ENCODE measurements at places on chromosomes 5 and 9. TPM values are rescaled to one million over a fixed set of nuclear protein-coding genes. Genes with fewer than 3 reads are reported as not detected.

- H3K27ac ChIP-seq, result no peak overlapping the region
- no peaks in the 10 kb centered on the region for H3K27me3 ChIP-seq
- DNase-seq, result no peak
- no peak overlapping the region for H3K4me3 ChIP-seq
- H3K4me1 ChIP-seq, result no peaks in the 10 kb centered on the region
These were observed 9.6 kb downstream of the DNLZ start for GRCh38 chr9:136353757-136354488.

DNA sequence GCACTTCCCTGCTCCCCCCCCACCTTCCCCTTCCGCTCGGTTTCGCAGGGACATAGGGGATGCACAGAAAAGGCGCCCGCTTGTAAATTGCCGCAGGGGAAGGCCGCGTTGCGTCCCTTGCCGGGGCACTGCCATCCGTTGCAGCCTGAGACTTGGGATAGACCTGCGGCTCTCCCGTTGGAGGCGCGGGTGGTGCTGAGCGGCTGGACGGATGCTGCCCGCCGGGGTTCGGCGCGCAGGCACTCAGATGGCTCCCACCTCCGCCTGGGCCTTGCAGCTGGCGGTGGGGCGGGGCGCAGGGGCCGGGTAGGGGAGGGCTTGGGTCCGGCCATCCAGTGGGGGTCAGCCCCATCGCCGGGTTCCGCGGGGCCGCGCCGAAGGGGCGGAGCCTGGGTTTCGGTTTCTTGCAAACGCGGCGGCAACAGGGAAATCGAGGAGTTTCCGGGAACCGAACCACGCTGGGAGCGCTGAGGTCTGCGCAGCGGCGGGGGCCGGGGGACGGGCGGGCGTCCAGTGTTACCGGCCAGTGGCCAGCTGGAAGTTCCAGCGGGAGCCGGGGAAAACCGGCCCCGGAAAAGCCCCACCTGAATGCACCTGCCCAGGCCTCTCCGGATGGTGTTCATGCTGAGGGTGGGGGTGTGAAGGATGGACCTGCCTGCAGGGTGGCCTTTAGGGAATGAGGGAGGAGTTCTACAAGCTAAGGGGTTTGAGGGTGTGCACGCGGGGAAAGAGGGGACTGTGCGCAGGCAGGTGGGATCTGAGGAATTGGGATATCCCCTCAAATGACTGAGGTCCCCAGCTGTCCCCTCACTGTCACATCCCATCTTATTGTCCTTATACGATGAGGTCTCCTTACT is 6.3 kb upstream of the IRF1 start:
- H3K36me3 ChIP-seq, result no peaks in the 10 kb centered on the region
- H3K27ac ChIP-seq, result peak overlapping the region; percentile 96
- DNase-seq, result peak; percentile 96
- peaks cover 21% of the 10 kb centered on the region for H3K4me1 ChIP-seq

The SPATA24 gene
- 7.6 TPM for polyA plus RNA-seq

GRCh38 chr5:54969856-54970828 is 15.3 kb downstream of the ESM1 start:
- H3K4me3 ChIP-seq, result no peak overlapping the region
- DNase-seq, result no peak
- no peak overlapping the region for H3K27ac ChIP-seq
- H3K27me3 ChIP-seq, result peaks cover 18% of the 10 kb centered on the region

DNA sequence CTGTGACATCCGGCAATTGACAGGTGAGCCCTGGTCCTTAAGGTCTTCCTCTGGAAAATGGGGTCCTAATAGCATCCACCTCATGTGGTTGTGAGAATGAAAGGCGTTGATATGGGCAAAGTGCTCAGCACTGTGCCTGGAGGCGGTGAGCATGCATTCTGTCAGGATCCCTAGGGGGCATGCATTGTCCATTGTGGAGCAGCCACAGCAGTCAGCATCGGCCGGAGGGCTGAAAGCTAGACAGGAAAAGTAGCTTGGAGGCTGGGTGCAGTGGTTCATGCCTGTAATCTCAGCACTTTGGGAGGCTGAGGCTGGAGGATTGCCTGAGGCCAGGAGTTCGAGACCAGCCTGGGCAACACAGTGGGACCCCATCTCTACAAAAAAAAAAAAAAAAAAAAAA is 122.2 kb downstream of the LHX2 start:
- DNase-seq, result no peak
- H3K27ac ChIP-seq, result no peak overlapping the region
- H3K4me1 ChIP-seq, result no peaks in the 10 kb centered on the region
- H3K27me3 ChIP-seq, result no peaks in the 10 kb centered on the region
- no peaks in the 10 kb centered on the region for H3K36me3 ChIP-seq

GRCh38 chr9:77429928-77430327 is 218.2 kb downstream of the GNA14 start:
- no peak for DNase-seq
- no peaks in the 10 kb centered on the region for H3K27me3 ChIP-seq
- no peaks in the 10 kb centered on the region for H3K36me3 ChIP-seq
- H3K4me3 ChIP-seq, result no peak overlapping the region
- no peak overlapping the region for H3K27ac ChIP-seq
- H3K4me1 ChIP-seq, result peaks cover 8% of the 10 kb centered on the region

The MUSK gene
- polyA plus RNA-seq, result not detected

DNA sequence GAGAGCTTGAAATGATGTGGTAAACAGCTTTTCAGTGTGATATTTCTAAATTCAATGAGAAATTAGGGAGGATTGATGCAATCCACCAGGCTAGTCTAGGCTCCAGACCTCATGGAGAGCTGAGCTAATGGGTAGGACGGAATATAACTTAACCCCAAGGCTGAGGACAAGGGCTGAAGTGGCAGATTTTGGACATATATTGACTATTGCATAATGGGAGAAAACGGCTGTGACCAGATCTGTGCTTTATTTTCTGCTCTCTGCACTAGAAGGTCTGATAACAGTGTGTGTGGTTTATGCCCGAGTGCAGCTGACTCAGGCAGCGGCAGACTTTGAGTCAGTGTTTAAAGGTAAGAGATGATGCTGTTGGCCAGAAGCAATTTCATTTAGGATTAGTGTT is 70.6 kb downstream of the ACTBL2 start:
- H3K4me1 ChIP-seq, result peaks cover 25% of the 10 kb centered on the region
- DNase-seq, result peak; percentile 24
- H3K36me3 ChIP-seq, result no peaks in the 10 kb centered on the region
- H3K4me3 ChIP-seq, result no peak overlapping the region
- no peaks in the 10 kb centered on the region for H3K27me3 ChIP-seq

GRCh38 chr5:160269017-160269416 is 39.7 kb downstream of the FABP6 start:
- H3K4me1 ChIP-seq, result peaks cover 11% of the 10 kb centered on the region
- H3K27ac ChIP-seq, result peak overlapping the region; percentile 43
- no peaks in the 10 kb centered on the region for H3K27me3 ChIP-seq
- peak; percentile 51 for DNase-seq
- peaks cover 6% of the 10 kb centered on the region for H3K36me3 ChIP-seq

DNA sequence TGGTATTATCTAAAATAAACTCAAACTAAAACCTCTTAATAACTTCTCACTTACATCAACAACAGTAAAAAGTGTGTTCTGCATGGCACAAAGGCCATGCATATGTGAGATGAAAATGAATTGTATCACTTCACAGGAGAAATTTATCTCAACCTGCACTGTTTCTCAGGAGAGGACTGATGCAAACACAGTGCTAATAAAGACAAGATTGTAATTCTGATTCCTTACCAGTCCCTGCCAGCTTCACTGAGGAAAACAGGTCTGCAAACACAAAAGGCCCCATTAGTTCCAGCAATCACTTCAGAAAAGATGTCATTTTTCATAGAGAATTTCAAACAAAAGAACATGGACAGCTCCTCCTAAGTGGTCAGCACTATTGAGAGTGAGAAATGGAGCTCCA is 117.3 kb upstream of the PDE4D start:
- no peak overlapping the region for H3K4me3 ChIP-seq
- no peaks in the 10 kb centered on the region for H3K4me1 ChIP-seq
- no peaks in the 10 kb centered on the region for H3K36me3 ChIP-seq
- H3K27me3 ChIP-seq, result no peaks in the 10 kb centered on the region

The IL4 gene
- not detected for polyA plus RNA-seq

- no peak overlapping the region for H3K4me3 ChIP-seq
- H3K27ac ChIP-seq, result no peak overlapping the region
- H3K27me3 ChIP-seq, result no peaks in the 10 kb centered on the region
These were observed 1867.9 kb upstream of the NUDT12 start for GRCh38 chr5:105430516-105430915.

GRCh38 chr9:91197232-91198181 is 164.2 kb downstream of the AUH start:
- no peaks in the 10 kb centered on the region for H3K27me3 ChIP-seq
- peaks cover 3% of the 10 kb centered on the region for H3K4me1 ChIP-seq
- no peaks in the 10 kb centered on the region for H3K36me3 ChIP-seq
- no peak overlapping the region for H3K4me3 ChIP-seq
- no peak for DNase-seq

DNA sequence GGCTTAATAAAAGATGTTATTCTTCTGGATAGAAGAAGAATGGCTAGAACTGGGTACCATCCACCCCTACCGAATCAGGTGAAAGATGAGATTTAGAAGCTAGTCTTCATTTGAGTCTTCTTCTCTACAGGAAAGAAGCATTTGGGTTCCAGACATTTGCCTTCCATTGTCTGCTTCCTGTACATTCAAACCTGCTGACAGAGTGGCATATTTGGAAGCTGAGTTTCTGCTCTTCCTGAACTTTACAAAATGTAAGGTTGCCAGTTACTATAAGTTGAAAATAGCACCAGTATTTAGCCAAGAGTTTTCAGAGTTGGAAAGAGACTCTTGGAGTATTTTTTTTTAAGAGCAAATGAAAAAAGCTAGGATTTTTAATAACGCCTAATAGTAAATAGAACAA is 525.4 kb upstream of the TLE4 start:
- DNase-seq, result no peak
- no peaks in the 10 kb centered on the region for H3K4me1 ChIP-seq
- H3K4me3 ChIP-seq, result no peak overlapping the region
- H3K27me3 ChIP-seq, result no peaks in the 10 kb centered on the region

The PPP3R2 gene
- polyA plus RNA-seq, result not detected

DNA sequence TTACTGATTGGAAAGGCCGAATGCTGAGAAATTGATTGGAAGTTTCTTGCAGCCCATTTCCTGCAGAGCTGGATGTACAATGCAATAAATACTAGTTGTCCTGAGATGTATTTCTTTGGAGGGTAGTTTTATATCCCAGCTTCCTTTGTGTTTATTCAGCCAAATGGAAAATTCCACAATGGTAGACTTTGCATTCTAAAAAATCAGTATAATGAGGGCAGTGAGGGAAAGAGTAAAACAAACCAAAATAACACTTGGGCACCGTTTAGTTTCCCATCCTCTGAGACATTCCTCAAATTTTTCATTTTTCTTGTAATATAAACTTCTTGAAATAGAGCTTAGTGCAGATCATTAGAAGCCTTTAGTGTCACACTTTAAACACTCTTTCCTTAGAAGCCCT is 379.4 kb downstream of the EBF1 start:
- H3K4me1 ChIP-seq, result no peaks in the 10 kb centered on the region
- no peak overlapping the region for H3K4me3 ChIP-seq
- no peak for DNase-seq
- H3K36me3 ChIP-seq, result no peaks in the 10 kb centered on the region
- H3K27me3 ChIP-seq, result no peaks in the 10 kb centered on the region

- H3K4me3 ChIP-seq, result no peak overlapping the region
- no peak for DNase-seq
- no peaks in the 10 kb centered on the region for H3K27me3 ChIP-seq
These were observed 879.8 kb upstream of the DMAC1 start for GRCh38 chr9:8679371-8679822.

The CDX1 gene
- 0.26 TPM for polyA plus RNA-seq

DNA sequence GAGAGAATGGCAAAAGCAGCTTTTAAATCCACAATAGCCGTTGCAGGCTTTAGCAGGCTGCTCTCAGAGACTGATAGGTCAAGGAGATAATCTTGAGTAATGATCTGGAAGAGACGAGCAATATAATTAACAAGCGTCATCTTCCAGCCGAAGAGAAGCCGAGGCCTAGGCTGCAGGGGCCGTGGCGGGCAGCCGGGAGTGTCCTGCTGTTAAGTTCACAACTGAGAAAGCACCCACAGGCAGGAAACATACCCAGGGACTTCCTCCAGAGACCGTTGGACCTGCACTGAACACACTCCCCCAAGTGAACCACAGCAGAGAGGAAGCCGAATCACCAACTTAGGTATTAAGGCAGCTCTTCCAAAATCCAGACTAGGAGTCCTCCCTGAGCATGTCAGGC is 182.3 kb downstream of the IRX2 start:
- H3K4me3 ChIP-seq, result no peak overlapping the region
- H3K27ac ChIP-seq, result no peak overlapping the region
- no peak for DNase-seq
- H3K4me1 ChIP-seq, result no peaks in the 10 kb centered on the region
- no peaks in the 10 kb centered on the region for H3K27me3 ChIP-seq
- no peaks in the 10 kb centered on the region for H3K36me3 ChIP-seq

The TAL2 gene
- 0.47 TPM for polyA plus RNA-seq
